HS-27A (cell line): ENCODE measurements at places on chromosomes 3 and 15.

DNA sequence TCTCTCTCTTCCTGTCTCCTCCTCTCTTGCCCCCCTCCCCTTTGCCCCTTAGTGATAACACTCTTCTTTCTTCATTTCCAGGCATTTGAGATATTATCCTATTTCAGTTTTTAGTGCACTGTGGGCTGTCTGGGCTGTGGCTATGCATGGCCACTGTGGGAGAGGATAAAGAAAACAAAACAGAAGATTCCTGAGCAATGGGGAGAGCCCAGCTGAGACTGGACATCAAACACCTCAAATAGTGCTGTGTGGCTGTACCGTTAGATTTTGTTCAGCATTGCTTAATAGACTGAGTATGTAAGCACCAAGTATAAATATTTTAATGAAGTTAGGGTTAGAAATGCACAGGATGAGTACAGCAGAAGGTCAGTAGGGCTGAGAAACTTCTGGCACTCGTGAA is 7.9 kb upstream of the GBE1 start:
- DNase-seq: no peak

GRCh38 chr3:148880681-148881080 is 15.6 kb downstream of the CPA3 start:
- DNase-seq: peak; percentile 73

GRCh38 chr3:69058947-69059224 is 6.8 kb upstream of the TMF1 start:
- DNase-seq: no peak

- DNase-seq: no peak
These were observed 45.0 kb downstream of the ZMAT3 start for GRCh38 chr3:179026636-179027035.

DNA sequence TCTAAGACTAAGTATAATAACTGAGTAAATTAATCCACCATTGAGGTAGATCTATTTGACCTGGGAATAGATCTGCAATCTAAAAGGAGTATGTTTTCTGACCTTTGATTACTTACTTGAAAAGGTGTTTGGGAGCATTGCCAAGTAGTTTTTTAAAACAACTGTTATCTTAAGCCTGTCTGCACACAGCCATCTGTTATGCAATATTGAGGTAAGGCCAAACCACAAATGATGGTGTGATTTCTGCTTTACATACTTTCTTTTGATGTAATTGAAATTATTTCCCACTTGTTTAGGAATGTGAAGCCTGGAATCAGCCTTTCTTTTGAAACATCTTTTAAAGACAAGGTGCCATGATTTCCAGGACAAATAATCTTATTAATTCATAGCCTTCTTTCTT is 274.0 kb downstream of the BBX start:
- DNase-seq: no peak

DNA sequence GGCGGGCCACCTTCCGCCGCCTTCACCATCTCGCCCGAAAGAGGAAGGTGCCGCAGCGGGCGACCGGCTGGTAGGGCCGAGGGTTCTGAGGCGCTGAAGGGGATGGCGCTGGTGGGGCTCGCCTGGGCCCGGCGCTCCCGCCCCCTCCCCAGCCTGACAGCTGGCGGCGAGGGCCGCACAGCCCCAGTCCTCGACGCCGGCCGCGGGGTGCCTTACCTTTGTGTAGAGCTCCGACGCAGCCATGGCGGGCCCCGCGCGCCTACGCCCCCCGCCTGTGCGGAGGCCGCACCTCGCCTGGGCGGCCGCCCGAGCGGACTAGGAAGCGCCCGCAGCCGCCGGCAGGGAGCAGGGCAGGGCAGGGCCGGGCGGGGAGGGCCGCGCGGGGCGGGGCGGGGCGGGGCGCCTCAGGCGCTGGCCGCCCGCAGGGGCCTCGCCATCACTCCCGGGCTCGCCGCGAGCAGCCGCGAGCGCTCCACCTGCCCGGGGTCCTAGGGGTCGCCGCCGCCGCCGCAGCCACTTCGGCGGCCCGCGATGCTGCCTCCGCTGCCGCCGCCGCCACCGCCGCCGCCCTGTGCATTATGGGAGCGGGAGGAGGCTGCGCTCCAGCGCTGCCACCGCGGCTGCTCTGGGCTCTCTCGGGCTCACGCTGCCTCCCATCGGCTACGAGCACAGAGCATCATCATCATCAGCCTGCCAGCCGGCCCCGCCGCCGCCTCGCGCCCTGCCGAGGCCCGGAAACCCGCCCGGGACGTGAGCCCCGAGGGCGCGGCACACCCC is at the start of gene MYO5A:
Gene MYO5A, minus strand, starts transcription at position 317 of the 777 bp plus-strand sequence. Its CDS starts 74 bp downstream, at position 243.
- DNase-seq: peak; percentile 42

- no peak for DNase-seq
These were observed 104.9 kb upstream of the MYZAP start for GRCh38 chr15:57486833-57487232.

DNA sequence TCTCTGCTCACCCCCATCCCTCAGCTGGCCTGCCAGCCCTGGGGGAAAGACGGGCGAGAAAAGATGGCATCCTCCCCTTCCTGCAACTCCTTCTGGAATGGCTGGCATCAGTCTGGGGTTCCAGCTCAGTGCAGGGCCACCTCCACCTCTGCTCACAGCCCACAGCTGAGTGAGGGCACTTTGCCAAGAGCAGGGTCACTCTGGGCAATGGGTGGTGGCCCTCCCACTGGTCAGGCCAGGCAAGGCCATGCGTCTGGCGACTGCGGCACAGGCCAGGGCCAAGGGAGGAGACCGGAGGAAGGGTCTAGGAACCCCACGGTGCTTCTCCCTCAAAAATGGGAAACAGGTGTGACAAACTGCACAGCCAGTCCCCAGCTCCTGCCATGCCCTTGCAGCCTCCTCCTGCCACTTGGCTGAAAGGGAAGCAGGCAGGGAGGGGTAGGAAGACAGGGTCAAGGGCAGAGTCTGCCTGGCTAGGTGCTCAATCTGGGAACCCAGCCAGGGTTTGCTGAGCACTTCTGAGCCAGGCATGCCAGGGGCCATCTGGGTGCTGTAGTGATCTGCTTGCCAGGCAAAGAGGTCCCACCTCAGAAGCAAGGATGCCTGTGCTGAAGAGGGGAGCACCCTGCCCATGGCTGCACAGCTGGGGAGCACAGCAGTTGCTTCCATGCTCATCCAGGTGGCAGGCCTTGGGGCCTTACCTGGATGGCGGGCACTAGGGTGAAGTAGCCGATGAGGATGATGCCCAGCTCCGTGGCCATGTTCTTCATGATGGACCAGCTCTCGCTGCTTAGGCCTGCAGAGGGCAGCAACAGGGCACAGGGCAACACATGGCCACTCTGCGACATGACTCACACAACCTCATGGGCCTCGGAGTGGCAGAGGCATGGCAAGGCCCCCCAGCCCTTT is 41.2 kb downstream of the PTPN23 start:
- DNase-seq: peak; percentile 20

GRCh38 chr3:154776549-154777225 is 303.4 kb upstream of the MME start:
- no peak for DNase-seq
